ENCODE measurements at places on chromosomes 16 and 17. TPM values are rescaled to one million over a fixed set of nuclear protein-coding genes. Genes with fewer than 3 reads are reported as not detected.

Gene P2RX1
- total RNA-seq: under 0.01 TPM

Gene TEKT3
- 0.33 TPM for total RNA-seq

Gene SCNN1B
- total RNA-seq: not detected

Gene GP1BA
- total RNA-seq: not detected

Gene LHX1
- not detected for total RNA-seq

Gene ZNF688
- 10.3 TPM for total RNA-seq

Gene ACSM2A
- total RNA-seq: not detected

Gene CDH5
- total RNA-seq: under 0.01 TPM

Gene NMT1
- 73.2 TPM for total RNA-seq

Gene GAST
- total RNA-seq: not detected

Gene DOC2A
- 0.26 TPM for total RNA-seq

Gene ZNF750
- not detected for total RNA-seq

Gene ATP2C2
- total RNA-seq: not detected

Gene CCDC182
- total RNA-seq: not detected
